Stimulated activated CD8-positive, alpha-beta memory T cell treated with anti-CD3 and anti-CD28 coated beads, Interleukin-7, amount 100 ng/mL, for 48 hours (primary cell): ENCODE measurements at places on chromosomes 7 and 10.

- DNase-seq = no peak
Measured at GRCh38 chr10:3099291-3100092, 32.1 kb downstream of the PFKP start.

DNA sequence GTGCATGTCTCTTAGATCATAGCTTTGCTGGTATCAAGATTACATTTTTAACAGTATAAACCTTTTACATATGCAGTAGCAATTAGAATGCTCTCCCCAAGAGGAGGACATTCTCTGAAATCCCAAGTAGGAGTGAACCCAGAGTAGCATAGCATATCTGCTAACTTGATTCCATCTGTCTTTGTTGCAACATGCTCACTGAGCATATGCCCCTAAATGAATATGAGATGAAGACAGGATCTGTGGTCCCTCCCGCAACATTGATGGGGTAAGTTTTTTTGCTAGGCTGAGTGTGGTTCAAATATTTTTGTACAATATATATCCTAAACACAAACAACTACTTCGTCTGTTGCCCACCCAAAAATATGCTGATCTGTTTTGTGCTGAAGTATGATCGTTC, 534.2 kb upstream of the C7orf33 start:
- no peak for DNase-seq

DNA sequence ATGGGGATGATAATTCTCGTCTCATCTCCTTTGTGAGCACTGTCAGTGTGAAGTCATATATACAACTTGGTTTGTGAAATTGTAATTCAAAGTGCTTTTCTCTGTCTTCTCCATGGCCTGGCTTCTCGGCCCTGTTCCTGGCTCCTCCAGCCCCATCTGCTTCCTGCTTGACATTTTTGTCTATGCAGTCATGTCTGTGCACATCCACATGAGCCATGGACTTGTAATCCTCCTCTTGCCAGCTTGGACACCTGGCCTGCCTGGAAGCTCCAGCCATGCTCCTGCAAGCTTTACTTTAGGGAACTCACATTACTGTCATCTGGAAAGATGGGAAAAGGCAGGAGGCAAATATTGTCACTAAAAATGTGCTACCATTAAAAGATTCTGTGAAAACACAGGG, 576.0 kb upstream of the DPP6 start:
- no peak for DNase-seq

GRCh38 chr7:25847336-25848070, 304.5 kb upstream of the NFE2L3 start:
- DNase-seq = no peak

DNA sequence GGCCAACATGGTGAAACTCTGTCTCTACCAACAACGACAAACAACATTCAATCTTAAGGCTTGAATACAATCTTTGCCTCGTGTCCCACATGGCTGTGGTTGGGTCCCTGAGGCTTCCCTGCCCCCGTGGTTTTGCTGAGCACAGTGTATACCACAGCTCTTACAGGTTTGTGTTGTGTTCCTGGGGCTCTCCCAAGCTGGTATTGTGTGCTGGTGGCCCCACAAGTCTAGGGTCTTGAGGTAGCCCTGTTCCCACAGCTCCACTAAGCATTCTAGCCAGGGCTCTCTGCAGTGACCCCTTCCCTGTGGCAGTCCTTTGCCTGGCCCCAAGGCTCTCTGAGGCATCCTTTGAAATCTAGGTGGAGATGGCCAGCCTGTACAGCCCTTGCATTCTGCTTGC, 68.0 kb upstream of the CCNY start:
- DNase-seq = no peak
